Ascending aorta (tissue), 2 donors: ENCODE measurements at places on chromosomes 13 and 19. TPM values are rescaled to one million over a fixed set of nuclear protein-coding genes. Genes with fewer than 3 reads are reported as not detected.
A peak's percentile ranks its signal among the peaks of the same experiment; 100 is the strongest.

DNA sequence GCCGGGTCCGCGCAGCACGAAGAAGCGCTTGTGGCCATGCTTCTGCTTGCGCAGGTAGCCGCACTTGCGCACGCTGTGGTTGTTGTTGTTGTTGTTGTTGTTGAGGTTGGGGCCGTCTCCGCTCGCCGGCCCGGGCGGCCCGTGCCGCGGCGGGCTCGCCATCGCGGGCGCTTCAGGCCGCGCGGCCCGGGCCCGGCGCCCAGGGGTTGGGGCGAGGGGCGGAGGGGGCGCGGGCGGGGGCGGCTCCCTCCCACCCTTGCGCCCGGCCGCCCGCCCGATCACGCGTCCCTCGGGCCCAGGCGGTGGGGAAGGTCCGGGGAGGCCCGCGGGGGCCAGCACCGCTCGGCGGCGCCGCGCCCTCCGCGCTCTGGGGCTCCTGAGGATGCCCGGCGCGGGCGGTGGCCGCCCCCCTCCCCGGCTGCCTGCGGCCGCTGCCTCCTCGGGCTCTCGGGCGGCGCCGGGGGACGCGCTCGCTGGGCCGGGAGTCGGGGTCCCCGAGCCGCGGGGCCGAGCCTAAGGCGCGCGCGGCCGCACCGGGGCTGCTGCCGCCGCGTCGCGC lies 412 bp downstream of the IRS2 start:
- no peaks in the 10 kb centered on the region for H3K27me3 ChIP-seq
- peaks cover 35% of the 10 kb centered on the region for H3K36me3 ChIP-seq
- H3K4me1 ChIP-seq, result peaks cover 14% of the 10 kb centered on the region
- H3K4me3 ChIP-seq, result peak overlapping the region; percentile 85
- no peak for DNase-seq

DNA sequence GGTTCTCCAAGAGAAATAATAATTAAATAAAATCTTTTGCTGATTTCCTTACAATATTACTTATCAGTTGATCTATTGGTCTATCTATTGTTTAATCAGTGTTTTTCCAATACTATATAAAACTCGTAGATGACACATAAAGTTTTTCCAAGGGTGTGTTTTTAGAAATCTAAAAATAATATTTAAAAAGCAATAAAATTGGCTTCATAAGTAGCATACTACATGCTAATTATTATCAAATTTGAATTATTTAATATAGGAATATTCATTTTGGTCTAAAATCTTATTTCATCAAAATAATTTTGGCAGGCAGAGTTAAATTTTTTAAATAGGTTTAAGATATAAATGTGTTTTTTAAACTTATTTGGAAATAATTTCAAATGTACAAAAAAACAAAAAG lies 49.4 kb upstream of the MIR17HG start:
- H3K27ac ChIP-seq, result no peak overlapping the region
- no peak for DNase-seq
- no peak overlapping the region for H3K4me3 ChIP-seq
- H3K36me3 ChIP-seq, result no peaks in the 10 kb centered on the region
- H3K27me3 ChIP-seq, result no peaks in the 10 kb centered on the region

DNA sequence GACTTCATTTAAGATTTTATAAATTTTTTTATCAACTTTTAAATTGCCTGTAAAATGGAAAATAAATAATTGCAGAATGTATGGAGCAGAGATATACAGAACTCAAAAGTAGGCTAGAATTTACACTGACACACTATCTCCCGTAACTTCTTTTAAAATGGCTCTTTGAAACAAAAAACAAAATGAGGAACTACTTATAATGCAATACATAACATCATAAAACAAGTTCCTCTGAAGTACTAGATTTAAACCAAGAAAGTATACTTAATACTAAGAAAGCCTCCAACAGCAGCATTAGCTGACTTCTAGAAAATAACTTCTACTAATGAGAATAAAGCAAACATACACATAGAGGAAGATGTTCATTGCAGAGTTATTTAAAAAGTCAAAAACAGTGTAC lies 17.0 kb downstream of the RBM26 start:
- no peaks in the 10 kb centered on the region for H3K4me1 ChIP-seq
- no peaks in the 10 kb centered on the region for H3K36me3 ChIP-seq
- no peak overlapping the region for H3K27ac ChIP-seq
- DNase-seq, result no peak
- no peaks in the 10 kb centered on the region for H3K27me3 ChIP-seq
- H3K4me3 ChIP-seq, result no peak overlapping the region

GRCh38 chr19:48746738-48747575 lies at the start of gene IZUMO1:
Gene IZUMO1, minus strand, starts transcription at chr19:48746909. Its CDS starts 1,050 bp downstream, at chr19:48745859.
- peak; percentile 85 for DNase-seq
- H3K27me3 ChIP-seq, result no peaks in the 10 kb centered on the region
- peaks cover 3% of the 10 kb centered on the region for H3K4me1 ChIP-seq
- peak within 1 kb of the TSS; percentile 36 for H3K4me3 ChIP-seq

DNA sequence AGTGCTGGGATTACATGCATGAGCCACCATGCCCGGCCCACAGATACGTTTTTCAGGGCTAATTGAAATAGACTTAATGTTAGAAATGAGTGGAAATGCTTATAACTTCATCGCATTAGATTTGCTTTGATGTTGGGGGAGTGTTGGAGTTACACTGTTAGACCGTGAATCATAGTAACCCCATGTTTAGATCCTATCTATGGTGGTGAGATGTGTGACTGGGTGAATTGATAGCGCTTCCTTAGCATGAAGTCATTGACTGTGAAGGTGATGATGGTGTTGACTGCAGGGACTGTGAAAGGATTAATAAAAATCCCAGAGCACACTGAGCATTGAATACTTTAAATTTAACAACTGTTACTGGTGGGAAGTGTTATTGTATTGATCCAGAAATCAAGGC lies 1.7 kb downstream of the ZNF264 start:
- peaks cover 49% of the 10 kb centered on the region for H3K36me3 ChIP-seq
- DNase-seq, result no peak
- peaks cover 8% of the 10 kb centered on the region for H3K4me1 ChIP-seq
- no peaks in the 10 kb centered on the region for H3K27me3 ChIP-seq
- no peak overlapping the region for H3K27ac ChIP-seq

SIGLEC8 gene
- not detected for total RNA-seq

IRF3 gene
- 75.9 TPM for total RNA-seq

RYR1 gene
- 1.5 TPM for total RNA-seq
